ENCODE measurements at places on chromosomes 2 and 18.

GRCh38 chr2:185942855-185943254, 204.3 kb downstream of the FSIP2 start:
- no peak for DNase-seq

GRCh38 chr2:43340066-43340465, 113.7 kb upstream of the ZFP36L2 start:
- DNase-seq: no peak

- no peak for DNase-seq
Observed at GRCh38 chr2:54589340-54590215, 133.5 kb downstream of the SPTBN1 start.

- no peak for DNase-seq
Observed at GRCh38 chr2:208807756-208808155, 401.2 kb downstream of the PTH2R start.

GRCh38 chr2:4358837-4359236, 655.5 kb downstream of the DCDC2C start:
- no peak for DNase-seq

DNA sequence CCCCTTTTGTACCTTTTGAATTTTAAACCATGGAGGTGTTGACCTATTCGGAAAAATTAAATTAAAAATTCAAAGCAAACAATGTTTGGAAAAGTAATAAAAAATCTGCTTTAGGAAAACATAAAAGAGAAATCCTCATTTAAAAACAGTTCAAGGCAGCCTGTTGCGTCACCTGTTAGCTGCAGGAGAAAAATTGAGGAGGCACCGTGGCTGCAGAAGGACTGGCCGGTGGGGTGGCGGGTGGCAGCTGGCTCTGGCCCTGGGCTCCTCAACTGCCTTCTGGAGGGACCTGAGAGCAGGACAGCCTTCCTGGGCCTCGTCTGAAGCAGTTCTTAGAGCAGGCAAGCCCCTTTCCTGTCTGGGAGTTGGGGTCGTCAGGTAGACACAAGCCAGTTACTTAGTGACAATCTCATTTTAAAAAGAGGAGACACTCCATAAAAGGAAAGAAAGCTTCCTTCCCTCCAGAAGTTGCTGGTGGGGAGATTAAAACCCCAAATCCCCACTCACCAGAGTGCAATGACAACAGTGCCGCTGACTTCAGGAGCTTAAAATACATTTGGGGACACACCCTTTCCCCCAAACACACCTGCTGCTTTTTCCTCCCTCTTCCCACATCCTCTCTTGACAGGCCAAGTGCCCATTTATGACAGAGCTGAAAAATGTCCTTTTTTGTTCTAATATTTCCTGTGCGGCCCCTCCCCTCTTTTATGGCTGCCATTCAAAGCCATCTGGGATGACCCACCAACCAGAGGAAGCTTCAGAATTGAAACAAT, 9.7 kb downstream of the ZBTB7C start:
- no peak for DNase-seq

- peak; percentile 91 for DNase-seq
Observed at GRCh38 chr18:62437235-62438017, 85.4 kb upstream of the ZCCHC2 start.

DNA sequence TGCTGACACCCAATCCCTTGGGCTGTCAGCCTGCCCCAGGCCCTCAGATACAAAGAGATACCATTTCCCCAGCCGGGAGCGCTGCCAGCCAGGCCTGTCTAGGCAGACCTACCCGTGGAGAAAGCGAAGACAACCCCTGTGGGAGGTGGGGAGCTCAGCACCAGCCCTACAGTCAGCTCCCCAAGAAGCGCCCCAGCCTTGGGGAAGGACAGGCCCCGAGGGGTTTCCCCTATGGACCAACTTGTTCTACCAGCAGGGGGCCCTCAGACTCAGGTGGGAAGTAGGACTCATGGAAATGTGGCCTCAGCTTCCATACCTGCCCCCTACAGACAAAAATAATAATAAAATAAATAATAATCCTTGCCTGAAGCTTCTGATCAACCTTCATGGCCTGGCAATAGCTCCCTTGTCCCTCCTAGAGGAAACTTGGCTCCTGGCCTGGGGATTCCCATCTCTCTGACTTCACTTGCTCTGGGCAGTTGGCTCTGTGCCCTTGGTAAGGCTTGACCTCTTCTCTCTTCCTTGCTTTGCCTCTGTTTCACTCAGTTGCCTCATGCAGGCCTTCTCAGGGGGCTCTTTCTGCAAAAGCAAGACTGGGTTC, 7.0 kb downstream of the SLC35F6 start:
- peak; percentile 89 for DNase-seq

DNA sequence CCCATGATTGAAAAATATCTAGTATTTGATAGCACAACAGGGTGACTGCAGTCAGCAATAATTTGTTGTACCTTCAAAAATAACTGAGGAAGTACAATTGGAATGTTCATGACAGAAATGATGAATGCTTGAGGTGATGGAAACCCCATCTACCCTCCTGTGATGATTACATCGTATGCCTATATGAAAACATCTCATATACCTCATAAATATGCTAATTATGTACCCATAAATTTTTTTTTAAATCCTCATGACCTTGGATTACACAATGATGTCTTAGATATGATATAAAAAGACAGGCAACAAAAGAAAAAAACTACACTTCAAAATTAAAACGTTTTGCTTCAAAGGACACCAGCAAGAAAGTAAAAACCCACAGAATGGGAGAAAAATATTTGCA, 1.4 kb upstream of the POLR1B start:
- no peak for DNase-seq

Data from left lobe of liver (tissue), 2 donors.